ENCODE measurements at places on chromosomes 11 and 22.
A peak's percentile ranks its signal among the peaks of the same experiment; 100 is the strongest.

GRCh38 chr11:113808931-113809330 is 29.3 kb downstream of the CLDN25 start:
- no peak for DNase-seq

- no peak for DNase-seq
Observed at GRCh38 chr22:43363315-43364168, 20.4 kb upstream of the SCUBE1 start.

- no peak for DNase-seq
Observed at GRCh38 chr22:49382451-49382735, 445.3 kb downstream of the BRD1 start.

- DNase-seq, result no peak
Observed at GRCh38 chr11:60953781-60954180, 1.8 kb upstream of the SLC15A3 start.

DNA sequence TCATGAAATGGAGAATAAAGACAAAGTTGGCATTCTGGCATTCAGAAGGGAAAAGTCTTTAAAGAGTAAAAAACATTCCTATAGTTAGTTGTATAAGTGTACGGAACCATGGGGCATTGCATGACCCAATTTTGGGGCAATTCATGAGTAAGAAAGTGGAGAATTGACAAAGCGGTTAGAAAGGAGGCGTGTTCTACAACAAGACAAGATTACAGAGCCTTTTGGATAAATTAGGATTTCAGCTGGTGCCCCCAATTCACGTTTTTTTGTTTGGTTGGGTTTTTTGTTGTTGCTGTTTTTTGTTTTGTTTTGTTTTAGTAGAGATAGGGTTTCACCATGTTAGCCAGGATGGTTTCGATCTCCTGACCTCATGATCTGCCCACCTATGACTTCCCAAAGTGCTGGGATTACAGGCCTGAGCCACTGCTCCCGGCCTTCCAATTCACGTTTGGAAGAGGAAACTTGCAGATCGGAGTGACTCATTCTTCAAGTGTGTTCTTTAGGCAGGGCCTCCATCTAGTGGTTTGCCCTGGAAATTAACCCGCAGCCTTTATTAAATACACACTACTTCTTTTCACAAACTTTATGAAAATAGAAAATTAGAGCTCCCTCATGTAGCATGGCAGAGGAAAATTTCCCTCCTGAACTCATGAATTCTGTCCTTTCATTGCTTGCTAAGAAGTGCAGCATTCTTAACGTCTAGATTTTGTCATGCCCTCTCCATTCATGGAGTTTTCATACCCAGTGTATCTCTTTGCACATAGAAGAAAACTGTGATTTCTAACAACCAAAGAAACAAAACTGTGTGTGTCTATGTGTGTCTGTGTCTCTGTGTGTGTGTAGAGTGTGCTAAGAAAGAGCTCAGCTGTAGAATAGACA is 118.1 kb downstream of the BBOX1 start:
- DNase-seq, result peak; percentile 46

DNA sequence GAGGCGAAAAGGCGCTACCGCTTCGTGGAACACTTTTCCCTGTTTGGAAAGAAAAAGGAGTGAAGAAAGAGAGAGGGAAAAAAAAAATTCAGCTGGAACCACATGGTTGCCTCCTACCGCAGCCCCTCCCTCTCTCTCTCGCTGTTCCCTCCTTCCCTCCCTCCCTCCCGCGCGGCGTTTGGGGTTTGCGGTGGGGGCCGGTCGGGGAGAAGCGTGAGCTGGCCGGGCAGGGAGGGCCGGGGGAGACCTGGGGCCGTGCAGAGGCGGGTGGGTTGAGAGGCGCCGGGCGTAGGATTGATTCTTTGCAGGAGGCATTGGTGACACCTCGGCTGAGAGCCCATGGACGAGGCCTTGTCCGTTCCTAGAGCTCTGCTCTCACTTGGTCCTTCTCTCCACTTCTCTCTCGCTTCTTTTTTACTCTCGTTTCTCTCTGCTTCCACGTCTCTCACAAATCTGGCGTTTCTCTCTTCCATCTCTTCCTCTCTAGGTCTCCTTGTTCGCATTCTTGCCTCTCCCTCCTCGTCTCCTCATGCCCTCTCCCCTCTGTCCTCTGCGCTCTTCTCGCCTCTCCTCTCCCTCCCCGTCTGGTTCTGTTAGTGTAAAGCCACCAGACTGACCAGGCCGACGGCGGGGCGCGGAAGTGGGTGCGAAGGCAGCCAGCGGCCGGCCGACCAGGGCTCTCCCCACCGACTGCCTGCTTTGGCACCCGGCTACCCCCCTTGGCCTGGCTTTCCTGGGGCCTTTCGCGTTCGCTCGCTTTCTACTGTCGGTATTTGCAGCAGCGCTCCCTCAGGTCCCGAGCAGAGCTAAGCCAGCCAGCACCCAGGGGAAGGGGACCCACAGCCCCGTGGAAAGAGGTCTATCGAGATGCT is at the start of gene CLMP:
Gene CLMP, minus strand, starts transcription at position 61 of the 872 bp plus-strand sequence. CDS start 308 bp downstream, outside the sequence.
- no peak for DNase-seq

GRCh38 chr11:109849946-109850345 is 243.2 kb upstream of the ZC3H12C start:
- DNase-seq, result no peak

GRCh38 chr11:33667819-33668467 is 32.7 kb downstream of the C11orf91 start:
- no peak for DNase-seq

DNA sequence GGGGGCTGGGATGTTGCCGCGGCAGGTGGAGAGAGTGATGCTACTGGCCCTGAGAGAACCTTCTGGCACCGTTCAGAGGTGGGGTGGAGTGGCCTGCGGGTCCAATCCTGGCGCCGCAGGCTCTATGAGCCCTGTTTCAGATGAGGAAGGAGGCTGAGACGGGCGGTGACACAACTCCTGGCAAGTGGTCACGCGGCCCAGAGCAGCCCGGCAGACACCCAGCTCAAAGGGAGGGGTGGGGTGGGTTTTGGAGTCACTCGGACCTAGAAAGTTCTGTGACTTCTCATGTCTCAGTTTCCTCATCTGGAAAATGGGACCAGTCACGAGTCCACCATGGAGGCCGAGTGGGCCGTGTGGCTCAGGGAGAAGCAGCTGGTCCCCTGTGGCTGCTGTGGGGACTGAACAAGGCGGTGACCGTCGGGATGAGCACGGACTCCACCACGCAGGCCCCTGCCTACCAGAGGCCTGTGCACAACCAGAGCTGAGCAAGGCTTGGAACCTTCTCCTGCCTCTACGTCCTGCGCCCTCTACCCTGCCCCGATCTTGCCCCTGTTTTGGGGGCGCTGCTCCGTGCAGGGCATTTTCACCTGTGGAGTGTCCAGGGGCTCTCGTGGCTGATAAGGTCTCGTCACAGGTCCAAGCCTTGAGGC is 3.7 kb downstream of the TSPO start:
- DNase-seq, result no peak

- DNase-seq, result no peak
Observed at GRCh38 chr22:23233084-23233531, 52.8 kb downstream of the BCR start.

DNA sequence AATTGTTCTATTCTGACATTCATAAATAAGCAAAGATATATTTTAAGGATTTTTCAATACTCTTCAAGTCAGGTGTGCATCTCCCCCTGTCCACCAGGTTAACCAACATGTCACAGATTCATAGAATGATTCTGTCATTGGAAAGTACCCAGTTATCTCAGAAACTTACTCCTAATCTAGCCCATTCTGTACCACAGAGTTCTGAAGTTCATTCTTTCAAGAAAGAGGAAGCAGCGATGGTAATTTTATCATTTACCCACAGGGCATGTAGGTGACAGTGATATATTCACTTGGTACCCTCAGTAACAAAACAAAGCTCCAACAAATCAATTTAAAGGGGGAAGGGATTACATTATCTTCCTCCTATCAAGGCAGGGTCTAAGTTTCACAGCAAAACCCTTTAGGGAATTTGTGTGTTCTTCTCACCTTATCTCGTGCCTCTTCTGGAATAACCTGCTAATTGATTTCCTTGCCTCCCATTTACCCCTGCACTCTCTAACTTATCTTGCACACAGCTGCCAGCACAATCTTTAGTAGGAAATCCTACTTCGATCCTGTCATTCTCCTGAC is 19.0 kb upstream of the MPPED2 start:
- no peak for DNase-seq

GRCh38 chr11:108160970-108161566 is 39.7 kb downstream of the ACAT1 start:
- no peak for DNase-seq

- no peak for DNase-seq
Observed at GRCh38 chr11:21554284-21554683, 638.6 kb upstream of the ANO5 start.

DNA sequence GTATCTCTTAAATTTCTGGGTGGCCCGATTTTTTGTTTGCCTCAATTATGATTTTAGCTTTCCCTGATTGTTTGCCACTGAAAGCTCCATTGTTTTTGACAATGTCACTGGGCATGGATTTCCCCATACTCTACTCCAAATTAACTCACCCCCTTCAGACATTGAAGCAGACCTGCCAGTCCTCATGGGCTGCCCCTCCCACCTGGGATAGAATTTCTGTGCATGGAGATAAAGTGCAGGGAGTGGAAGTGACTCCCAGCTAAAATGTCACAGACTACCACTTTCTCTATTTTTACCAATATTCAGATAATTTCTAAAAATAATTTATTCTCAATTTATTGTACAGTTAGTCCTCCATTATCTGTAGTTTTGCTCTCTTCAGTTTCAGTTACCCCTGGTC is 79.1 kb upstream of the CLPB start:
- no peak for DNase-seq

- no peak for DNase-seq
Observed at GRCh38 chr11:100910808-100911207, 218.8 kb downstream of the PGR start.

DNA sequence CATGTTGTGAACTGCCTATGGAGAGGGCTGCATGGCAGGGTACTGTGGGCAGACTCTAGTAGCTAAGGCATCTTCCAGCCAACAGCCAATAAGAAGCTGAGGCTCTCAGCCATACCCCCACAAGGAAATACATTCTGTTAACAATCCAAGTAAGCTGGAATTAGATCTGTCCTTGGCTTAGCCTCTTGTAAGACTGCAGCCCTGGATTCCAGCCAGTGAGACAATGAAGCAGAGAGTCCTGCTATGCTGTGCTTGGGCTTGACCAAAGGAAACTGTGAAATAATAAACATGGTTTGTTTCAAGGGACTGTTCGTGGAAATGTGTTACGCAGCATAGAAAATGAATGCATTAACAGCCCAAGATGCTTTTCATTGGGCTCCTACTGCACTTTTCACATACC is 1097.4 kb upstream of the CCDC90B start:
- DNase-seq, result no peak

- no peak for DNase-seq
Observed at GRCh38 chr22:44442186-44442815, 55.7 kb downstream of the RTL6 start.

GRCh38 chr22:17823226-17823625 is 49.0 kb upstream of the BID start:
- no peak for DNase-seq

- DNase-seq, result no peak
Observed at GRCh38 chr11:112211536-112211935, 14.7 kb upstream of the PTS start.

- DNase-seq, result no peak
Observed at GRCh38 chr11:12024254-12024926, 16.0 kb upstream of the DKK3 start.

GRCh38 chr11:131685206-131685605 is 314.8 kb downstream of the NTM start:
- DNase-seq, result no peak

DNA sequence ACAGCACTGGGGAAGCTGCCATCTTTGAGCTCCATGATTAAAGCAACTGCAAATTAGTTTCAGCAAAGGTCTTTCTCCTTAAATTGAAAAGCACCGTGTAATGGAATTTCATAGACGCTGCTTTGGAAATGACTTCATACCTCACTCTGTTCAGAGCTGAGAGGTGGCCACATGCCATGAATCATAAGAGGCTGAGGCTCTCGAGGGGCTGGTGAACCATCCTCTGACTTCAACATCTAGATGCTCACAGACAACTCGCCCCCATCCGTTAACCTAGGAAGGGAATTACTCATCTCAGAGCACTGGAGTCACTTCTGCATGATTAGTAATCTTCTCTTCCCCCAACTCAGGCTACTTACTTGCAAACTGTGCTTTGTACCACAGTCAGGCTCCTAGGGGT is 122.3 kb downstream of the RCN1 start:
- DNase-seq, result no peak

- no peak for DNase-seq
Observed at GRCh38 chr11:15638386-15638787, 523.7 kb downstream of the INSC start.

GRCh38 chr22:29207562-29208501 is 2.1 kb downstream of the EMID1 start:
- DNase-seq, result no peak

- no peak for DNase-seq
Observed at GRCh38 chr11:100961633-100962032, 168.0 kb downstream of the PGR start.

GRCh38 chr11:85052636-85053035 is 574.5 kb downstream of the DLG2 start:
- DNase-seq, result no peak

GRCh38 chr11:76903325-76903724 is 42.6 kb downstream of the ACER3 start:
- DNase-seq, result no peak

GRCh38 chr11:9313648-9314290 is 624 bp downstream of the TMEM41B start:
- no peak for DNase-seq

DNA sequence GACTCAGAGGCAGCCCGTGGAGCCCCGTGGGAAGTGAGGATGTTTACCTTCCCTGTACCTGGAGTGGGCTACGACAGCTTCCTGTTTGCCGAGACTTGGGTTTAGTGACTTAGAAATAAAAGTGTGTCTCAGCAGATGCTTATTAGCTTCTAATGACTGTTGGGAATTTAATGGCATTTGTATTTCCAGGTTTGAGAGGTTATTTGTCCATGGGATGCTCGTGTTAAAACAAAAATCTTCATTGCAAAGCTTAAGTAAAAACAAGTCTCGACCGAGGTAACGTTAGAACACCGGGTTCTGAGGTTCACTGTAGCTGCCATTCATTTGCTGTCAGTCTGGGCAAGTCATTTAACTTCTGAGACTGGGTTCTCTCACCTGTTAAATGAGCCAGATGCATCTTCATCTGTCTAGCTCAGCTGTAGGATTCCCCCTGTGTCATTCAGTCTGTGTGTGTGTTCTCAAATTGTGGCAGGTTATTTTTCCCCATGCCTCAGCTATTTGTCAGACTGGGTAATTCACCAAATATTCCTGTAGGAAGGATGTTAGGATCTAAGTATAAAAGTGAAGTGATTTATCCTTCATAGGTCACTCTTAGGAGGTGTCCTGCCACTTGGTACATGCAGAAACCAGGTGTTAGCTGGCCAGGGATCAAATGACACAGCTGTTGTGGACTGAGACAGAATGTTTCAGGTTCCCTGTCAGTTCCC is 791 bp downstream of the EI24 start:
- DNase-seq, result no peak

- DNase-seq, result no peak
Observed at GRCh38 chr11:73566977-73567755, 30.7 kb downstream of the FAM168A start.

- no peak for DNase-seq
Observed at GRCh38 chr11:69002110-69002569, 10.9 kb downstream of the MRGPRF start.

- no peak for DNase-seq
Observed at GRCh38 chr11:107651672-107652071, 60.2 kb downstream of the SLN start.

All from NT2/D1 (cell line).